ENCODE measurements at places on chromosomes 16 and 17. TPM values are rescaled to one million over a fixed set of nuclear protein-coding genes. Genes with fewer than 3 reads are reported as not detected.

DNA sequence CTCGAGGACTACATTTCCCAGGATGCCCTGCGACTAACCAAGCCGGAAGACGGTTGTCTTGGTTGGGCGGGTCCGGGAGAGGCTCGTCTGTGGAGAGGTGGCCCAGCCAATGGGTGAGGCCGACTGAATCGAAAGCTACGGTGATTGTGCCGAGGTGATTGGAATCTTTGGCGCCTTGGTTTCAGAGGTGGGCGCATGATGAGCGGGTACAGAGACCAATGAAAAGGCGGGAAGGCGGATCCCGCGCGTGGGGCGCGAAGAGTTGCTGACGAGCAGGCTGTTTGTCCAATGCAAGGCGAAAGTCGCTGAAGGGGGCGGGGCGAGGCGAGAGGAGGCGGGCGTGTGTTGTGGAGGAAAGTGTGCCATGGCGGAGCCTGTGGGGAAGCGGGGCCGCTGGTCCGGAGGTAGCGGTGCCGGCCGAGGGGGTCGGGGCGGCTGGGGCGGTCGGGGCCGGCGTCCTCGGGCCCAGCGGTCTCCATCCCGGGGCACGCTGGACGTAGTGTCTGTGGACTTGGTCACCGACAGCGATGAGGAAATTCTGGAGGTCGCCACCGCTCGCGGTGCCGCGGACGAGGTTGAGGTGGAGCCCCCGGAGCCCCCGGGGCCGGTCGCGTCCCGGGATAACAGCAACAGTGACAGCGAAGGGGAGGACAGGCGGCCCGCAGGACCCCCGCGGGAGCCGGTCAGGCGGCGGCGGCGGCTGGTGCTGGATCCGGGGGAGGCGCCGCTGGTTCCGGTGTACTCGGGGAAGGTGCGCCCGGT lies at the start of gene NFATC2IP:
Gene NFATC2IP (plus strand): TSS at position 290 of the 762 bp plus-strand sequence. CDS start 75 bp downstream, at position 365.
- no peaks in the 10 kb centered on the region for H3K4me1 ChIP-seq
- H3K27me3 ChIP-seq = no peaks in the 10 kb centered on the region
- peak; percentile 100 for DNase-seq
- H3K27ac ChIP-seq = no peak within 1 kb of the TSS

- H3K4me1 ChIP-seq = no peaks in the 10 kb centered on the region
- no peaks in the 10 kb centered on the region for H3K27me3 ChIP-seq
These were observed 10.8 kb downstream of the NUPR1 start for GRCh38 chr16:28527985-28528384.

- H3K4me3 ChIP-seq = no peak overlapping the region
- H3K27me3 ChIP-seq = no peaks in the 10 kb centered on the region
- no peak overlapping the region for H3K27ac ChIP-seq
These were observed 22.6 kb downstream of the NDE1 start for GRCh38 chr16:15672514-15673167.

The KRTAP17-1 gene
- total RNA-seq = not detected
